Stimulated activated CD4-positive, alpha-beta T cell treated with anti-CD3 and anti-CD28 coated beads, TNF-alpha, amount 100 ng/mL, for 4 hours (primary cell): ENCODE measurements at places on chromosomes 3 and 15.

DNA sequence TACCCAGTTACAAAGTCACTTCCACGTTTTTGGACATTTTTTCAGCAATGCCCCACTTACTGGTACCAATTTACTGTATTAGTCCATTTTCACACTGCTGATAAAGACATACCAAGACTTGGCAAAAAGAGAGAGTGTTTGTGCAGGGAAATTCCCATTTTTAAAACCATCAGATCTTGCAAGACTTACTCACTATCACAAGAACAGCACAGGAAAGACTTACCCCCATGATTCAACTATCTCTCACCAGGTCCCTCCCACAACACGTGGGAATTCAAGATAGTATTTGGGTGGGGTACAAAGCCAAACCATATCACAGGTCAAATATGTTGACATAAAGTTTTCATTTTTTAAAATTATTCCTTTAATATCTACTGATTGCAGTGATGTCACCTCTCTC, 16.2 kb upstream of the ABI3BP start:
- no peak for DNase-seq

DNA sequence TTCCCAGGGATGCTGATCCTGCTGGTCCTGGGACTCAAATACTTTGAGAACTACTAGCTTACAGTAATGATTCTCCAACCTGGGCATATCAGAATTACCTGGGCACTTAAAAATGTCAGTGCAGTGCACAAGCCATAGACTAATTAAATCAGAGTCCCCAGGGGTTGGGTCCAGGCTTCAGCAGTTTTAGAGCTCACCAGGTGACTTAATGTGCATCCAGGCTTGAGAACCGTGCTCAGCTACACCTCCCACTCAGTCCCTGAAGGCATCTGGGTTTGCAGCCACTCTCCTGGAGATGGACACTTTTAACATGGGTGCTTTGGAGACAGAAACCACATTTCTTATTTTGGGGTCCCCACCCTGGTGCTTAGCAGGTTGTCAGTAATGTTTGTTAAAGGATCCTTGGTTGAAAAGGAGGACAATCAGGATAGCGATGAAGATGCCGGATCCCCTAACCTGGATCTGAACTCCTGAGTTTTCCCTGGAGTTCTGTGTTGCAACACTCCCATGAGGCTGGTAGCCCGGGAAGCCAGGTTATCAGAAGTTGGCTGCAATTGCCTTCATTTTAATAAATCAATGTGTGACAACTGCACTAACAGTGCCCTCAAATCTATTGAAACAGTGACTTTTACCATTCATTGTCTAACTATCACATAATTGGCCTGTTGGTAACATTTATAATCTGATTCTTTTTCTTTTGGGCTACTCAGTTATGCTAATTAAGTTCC, 48.1 kb downstream of the BFSP2 start:
- DNase-seq = no peak

- no peak for DNase-seq
Observed at GRCh38 chr3:143855183-143855582, 6.9 kb upstream of the SLC9A9 start.

DNA sequence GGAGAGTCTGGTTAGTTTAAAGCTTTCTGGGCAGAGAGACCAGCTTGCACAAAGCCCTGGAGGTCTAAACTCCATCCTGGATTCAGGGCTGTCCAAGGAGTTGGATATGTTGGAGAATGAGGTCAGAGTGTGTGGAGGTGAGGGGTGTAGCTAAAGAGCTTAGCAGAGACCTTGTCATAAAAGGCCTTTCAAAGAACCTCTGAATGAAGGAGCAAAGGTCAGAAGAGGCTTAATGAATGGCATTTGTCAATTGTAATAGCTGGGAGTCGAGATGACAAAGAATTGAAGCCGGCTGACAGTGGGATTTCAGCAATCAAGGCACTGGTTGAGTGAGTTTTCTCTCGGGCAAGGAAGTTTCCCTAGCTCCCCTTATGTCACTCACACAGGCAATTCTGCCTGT, 202.6 kb downstream of the PDCD6IP start:
- DNase-seq = no peak

- no peak for DNase-seq
Observed at GRCh38 chr3:107782054-107782453, 259.3 kb downstream of the BBX start.

- no peak for DNase-seq
Observed at GRCh38 chr3:7456386-7456785, 595.5 kb downstream of the GRM7 start.

DNA sequence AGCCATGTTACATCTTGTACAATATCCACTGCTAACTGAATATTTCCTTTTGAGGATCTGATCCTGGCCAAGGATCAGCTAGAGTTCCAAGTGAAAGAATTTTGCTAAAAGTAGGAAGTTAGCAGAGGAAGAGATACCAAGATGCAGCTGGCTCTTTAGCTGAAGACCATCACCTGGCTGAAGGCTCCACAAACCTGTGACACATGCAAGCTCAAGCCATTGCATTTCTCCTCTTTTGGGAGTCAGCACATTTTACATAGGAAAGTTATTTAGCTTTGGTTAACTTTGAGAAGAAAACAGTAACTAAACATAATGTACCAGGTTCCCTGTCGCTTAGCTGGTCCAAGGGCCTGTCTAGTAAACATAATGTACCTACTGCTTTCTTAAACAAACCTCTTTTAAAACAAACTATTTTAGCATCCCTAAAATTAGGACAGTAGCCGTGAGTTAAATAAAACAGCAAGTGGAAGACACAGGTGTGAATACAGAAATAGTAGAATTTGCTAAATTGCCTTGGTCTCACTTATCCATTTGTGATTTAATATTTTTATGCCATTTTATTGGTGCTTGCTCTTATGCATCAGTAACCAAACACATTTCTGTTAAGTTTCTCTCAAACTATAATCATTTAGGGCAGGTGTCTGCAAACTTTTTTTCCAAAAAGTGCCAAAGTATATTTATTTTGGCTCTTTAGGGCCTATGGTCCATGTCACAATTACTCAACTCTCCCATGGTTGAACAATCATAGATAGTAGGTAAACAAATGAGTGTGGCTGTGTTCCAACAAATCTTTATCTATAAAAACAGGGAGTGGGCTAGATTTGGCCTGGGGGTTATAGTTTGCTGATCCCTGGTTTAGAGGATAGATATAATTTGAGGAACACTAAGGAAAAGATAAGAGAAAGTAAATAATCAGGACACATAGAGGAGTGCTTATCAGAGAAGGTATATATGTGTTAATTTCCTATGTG, 11.2 kb downstream of the GCSAM start:
- no peak for DNase-seq

DNA sequence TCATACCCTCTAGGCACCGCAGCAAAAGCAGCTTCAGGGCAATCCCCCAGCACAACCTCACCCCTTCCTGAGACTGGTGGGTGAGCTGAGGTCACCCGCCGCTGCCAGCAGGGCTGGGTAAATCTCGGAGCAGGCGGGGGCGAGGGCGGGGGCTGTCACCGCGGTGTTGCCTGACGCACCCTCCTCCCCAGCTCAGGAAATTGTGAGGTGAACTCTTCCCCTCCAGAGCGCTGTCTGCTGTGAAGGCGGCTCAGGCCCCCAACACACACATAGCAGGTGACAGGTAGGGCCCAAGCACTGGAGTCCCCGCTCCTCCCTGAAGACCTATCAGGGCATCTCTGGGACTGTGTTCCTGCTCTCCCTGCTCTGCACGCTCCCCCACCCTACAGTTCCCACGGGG, 30.2 kb upstream of the FURIN start:
- DNase-seq = peak; percentile 82

- DNase-seq = no peak
Observed at GRCh38 chr3:160076519-160076918, 87.9 kb downstream of the IL12A start.

- no peak for DNase-seq
Observed at GRCh38 chr15:69076756-69077155, 62.3 kb downstream of the NOX5 start.

DNA sequence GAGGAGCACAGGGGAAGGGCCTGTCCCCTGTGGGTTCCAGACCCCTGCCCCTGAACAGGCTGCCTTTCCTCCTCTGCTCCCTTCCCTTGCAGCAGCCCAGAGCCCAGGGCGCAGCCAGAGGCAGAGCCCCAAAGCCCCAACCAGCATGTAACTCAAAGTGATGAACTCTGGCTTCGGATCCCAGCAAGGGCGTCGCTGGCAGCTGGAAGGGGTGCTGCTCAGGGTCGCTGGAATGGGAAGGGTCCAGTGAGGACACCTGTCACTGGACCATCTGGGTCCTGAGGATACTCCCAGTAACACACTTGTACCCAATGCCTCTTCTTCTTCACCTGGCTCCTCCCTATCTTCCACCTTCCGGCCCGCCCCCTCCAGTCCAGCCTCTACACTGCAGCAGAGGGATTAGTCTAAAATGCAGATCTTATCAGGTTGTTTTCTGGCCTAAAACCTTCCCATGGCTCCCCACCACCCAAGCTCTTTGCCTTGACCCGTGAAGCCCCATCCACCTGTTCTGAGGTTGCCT, 64.0 kb downstream of the SLC6A1 start:
- DNase-seq = no peak
